Activated naive CD8-positive, alpha-beta T cell treated with anti-CD3 and anti-CD28 coated beads, Interleukin-2, amount 10 ng/mL, durations not matched to agents 7 days and 5 days (primary cell): ENCODE measurements at places on chromosomes 7 and 10.

DNA sequence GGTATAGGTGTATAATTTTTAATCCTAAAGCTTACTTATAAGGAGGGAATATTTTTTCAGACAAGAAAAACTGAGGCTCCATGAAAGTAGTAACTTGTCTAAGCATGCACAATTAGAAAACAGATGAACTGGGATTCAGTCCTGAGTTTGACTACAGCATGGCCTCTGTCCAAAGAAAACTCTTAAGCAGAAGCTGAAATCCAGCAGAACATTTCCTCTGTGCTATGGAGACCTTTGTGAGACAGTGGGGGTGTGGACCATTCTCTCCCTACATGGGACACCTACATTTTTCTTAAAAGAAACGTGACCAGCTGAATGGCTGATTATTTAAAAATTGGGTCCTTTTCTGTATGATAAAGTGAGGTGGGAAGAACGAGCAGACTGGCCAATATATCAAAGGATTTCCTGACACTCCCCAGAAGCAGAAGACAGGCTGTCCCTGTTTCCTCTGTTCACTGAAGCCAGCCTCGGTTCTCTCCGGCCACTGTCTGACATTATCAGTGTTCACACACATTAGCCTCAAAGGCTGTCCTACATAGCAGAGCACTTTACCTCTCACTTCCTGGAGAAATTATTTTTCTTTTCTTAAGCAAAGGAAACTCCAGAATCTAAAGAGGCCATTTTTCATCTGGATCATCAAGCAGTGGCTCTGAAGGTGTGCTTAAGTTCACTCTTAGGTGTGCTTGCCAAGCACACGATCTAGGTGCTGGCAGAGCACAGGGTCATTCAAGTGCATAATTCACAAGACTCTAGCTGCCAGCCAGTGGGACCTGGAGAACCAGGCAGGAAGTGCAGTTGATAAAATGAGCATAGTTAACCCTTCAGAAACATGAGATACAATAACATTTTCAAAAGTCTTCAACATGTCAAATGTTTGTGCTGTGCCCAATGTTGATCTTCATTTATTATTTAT, 40.4 kb upstream of the KIAA1217 start:
- no peak for DNase-seq

DNA sequence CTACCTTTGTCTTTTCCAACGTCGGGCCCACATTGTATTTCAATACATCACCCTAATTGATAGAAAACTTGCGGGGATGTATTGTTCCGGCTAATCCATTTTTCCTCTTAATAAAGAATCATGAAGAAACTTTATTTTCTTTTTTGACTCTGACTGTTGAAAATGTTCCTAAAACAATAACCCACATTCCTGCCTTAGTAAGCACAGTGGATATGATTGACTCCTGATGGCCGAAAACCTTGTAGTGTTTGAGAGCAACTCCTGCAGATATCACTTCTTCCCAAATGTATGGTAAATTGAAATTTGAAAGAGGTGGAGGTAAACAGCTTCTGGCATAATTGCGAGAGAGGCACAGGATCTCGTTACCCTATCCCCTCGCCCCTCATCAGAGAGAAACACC, 65.7 kb downstream of the BICC1 start:
- DNase-seq = no peak

DNA sequence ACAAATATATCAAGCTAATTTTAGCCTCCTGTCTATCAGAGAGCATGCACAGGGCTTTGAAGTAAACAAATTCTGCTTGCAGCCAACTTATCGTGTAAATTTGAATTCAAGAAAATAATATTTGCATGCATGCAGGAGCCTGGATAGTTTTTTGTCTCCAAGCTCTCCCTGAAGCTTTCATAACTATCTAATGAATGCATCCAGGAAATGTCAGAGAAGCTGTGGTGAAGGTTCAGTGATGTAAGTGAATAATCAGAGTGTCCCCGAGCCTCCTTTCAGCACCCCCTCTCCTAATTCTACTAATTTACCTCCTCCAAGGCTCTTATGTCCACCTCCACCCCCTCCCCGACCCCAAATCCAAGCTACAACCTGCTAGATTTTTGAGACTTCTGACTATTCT, 172.0 kb upstream of the ZNF32 start:
- no peak for DNase-seq

- no peak for DNase-seq
Observed at GRCh38 chr10:96646751-96647166, 59.9 kb upstream of the TM9SF3 start.

DNA sequence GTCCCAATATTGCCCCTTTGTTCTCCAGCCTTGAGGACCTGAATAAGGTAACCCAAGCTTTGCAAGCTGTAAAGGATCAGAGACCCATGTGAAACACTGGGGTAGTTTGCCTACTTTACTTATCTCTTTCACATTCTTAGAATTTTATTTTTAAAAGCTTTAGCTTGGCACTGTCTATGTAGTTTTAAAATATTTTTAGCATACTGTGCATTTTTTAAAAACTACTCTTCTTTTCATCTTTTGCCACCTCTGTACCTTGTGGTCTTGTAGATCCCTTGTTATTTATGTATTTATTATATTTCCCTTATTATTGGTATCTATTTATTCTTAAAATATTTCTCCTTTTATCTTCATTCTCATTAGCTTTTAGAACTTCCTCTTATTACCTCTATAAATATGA, 12.0 kb upstream of the PTPRZ1 start:
- no peak for DNase-seq

DNA sequence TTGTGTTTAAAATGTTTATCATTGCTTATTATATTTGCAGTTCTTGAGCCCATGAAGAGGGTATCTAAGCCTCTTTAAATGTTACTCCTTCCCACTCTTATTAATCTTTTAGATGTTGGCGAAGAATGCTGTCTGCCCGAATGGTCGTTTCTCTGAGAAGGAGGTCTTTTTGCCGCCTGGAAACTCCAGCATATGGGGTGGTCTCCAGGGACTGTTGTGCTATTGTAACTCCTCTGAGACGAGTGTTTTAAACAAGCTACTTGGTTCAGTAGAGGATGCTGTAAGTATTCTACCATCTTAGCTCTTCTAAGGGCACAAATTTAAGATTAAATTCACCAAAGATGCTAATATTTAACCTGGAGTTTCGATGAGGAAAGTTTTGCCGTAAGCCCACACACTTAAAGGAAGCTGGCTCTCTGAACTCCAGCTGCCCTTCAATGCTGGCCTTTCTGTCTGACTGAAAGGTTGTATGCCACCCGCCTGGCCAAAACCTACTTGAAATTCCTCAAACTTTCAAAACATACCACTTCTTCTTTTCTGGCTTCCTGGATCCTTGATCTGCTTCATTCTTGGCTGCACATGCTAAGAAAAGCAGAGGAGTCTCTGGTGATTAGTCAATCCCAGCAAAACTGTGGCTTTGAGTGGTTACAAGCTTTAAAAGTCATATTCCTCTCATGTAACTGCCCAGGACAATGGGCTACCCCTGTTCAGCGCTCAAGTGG, 74.7 kb downstream of the ABCA13 start:
- no peak for DNase-seq

- DNase-seq = no peak
Observed at GRCh38 chr10:54559498-54559897, 241.5 kb downstream of the PCDH15 start.

DNA sequence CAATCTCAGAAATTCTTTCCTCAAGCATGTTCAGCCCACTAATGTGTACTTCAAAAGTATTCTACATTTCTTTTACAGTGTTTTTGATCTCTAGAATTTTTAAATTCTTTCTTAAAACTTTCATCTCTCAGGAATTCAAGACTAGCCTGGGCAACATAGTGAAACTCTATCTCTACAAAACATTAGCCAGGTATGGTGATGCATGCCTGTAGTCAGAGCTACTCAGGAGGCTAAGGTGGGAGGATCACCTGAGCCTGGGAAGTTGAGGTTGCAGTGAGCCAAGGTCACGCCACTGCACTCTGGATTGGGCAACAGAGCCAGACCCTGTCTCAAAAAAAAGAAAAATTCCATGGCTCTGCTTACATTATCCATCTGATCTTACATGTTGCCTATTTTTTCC, 5.0 kb upstream of the EGFR start:
- no peak for DNase-seq

DNA sequence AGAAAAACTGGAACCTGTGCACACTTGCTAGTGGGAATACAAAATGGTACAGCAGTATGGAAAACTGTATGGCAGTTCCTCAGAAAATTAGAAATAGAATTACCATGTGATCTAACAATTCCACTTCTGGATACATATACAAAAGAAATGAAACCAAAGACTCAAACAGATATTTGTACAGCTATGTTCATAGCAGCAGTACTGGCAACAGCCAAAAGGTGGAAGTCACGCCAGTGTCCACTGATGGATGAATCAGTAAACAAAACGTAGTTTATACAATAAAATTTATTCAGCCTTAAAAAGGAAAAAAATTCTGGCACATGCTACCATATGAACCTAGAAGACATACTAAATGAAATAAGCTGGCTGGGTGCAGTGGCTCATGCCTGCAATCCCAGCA, 23.0 kb downstream of the IDE start:
- no peak for DNase-seq

DNA sequence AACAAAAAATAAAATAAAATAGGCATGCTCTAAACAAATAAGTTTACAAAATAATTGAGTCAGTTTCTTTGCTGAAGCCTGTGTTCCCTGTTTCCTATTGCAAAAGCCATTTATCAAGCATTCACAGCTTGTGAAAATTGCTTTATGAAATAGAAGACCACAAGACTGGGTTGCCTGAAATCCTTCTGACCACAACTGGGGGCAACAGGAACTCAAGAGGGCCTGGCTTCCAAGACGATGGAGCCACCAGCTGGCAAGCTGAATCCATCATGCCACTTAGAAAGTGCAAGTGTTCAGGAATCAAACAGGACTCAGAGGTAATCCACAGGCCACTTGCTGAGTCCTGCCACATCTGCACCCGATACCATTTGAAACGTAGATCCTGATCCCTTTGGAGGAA, 752 bp upstream of the ABCA13 start:
- DNase-seq = no peak

- no peak for DNase-seq
Observed at GRCh38 chr10:49092477-49092876, 22.8 kb downstream of the VSTM4 start.
